ENCODE measurements at places on chromosomes 7 and 10. TPM values are rescaled to one million over a fixed set of nuclear protein-coding genes. Genes with fewer than 3 reads are reported as not detected.

The CYP2C19 gene
- not detected for total RNA-seq

DNA sequence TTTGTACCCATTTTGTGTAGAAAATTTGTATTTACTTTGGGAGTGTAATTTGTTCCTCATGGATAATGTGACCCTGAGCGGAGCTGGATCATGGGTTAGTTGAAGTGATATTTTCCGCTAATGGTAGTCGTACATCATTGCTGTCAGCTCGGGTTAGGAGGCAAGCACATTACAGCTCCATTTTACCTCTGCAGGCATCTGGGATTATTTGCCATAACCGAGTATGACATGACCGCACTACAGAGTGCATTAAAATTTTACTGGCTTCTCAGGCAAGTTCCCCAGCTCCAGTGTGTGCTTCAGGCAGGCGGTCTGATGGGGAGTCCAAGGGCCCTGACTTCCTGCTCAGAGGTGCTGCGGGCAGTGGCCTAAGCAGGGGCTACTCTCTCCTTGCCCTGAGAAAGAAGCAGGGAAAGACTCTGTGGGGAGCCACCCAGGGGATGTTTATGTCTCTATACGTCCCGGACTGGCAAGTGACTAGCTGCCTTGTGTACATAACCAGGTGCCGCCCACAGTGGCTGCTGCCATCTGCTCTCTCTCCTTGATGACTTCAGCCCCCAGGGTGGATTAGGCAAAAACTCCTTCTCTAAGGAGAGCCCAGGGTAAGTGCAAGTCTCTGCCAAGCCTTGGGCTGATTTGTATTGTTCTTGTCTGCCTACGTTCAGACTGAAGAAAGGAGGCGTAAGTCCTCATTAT is 685.3 kb upstream of the GALNT17 start:
- no peaks in the 10 kb centered on the region for H3K36me3 ChIP-seq
- DNase-seq, result no peak
- H3K27me3 ChIP-seq, result no peaks in the 10 kb centered on the region
- no peak overlapping the region for H3K27ac ChIP-seq
- H3K4me1 ChIP-seq, result no peaks in the 10 kb centered on the region

The MBLAC1 gene
- total RNA-seq, result 2.8 TPM

GRCh38 chr7:100465702-100466311 is 1.7 kb upstream of the SPACDR start:
- no peaks in the 10 kb centered on the region for H3K27me3 ChIP-seq
- peaks cover 55% of the 10 kb centered on the region for H3K36me3 ChIP-seq
- H3K4me3 ChIP-seq, result no peak overlapping the region
- H3K4me1 ChIP-seq, result peaks cover 2% of the 10 kb centered on the region
- no peak overlapping the region for H3K27ac ChIP-seq

DNA sequence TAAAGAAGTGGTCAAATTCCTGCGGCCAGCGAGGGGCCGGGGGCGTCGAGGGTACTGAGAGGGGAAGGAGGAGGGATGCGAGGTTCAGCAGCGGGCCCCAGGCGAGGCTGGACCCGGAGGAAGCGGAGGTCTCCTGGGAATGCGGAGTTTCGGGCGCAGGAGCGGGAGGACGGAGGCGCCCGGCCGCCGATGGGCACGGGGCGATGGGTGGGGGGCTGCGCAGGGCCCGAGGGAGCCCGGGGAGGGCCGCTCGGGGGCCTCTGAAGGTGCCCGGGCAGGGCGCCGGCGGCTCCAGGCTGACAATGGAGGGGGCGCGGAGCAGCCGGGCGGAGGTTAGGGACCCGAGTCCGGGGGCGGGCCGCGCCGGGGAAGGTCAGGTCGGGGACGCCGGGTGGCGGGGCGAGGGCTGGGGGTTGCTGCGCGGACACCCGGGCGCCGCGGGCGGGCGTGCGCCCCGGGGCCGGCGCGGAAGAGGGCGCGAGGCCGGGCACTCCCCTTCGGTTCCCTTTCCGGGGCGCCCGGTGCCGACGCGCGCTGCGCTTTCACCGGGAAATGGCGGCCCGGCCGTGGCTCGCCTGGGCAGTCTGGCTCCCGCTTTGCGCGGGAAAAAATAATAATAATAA is 683 bp downstream of the MACROH2A2 start:
- peak overlapping the region; percentile 76 for H3K4me3 ChIP-seq
- peaks cover 6% of the 10 kb centered on the region for H3K4me1 ChIP-seq
- no peak for DNase-seq

The NPC1L1 gene
- total RNA-seq, result not detected

DNA sequence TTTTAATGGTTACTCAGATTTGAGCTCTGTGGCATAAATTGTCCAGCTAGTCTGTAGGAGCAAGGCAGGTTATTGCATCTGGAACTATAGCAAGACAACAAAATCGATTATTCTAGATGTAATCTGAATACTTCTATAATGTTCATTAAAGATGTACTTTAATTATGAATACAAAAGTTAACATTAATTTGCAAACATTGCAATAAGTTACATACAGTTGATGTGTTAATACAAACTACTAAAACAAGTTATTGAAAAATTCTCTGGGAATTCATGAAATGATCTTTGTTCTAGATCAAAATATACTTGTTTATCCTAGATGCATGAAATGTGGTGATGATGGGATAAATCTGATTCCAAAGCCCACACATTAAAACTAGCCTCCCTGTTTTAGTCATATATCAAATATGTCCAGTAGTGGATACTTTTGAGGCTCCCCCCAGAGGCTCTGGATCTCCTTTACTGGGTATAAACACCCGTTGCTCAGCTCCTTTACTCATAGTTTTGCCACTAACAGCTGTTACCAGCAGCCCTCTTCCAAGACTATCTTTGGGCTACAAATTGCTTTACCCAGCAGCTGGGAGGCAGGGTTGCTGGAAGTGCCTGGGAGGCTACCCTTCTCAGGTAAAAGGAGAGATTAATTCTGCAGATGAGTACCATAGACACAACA is 78.1 kb downstream of the ARL4A start:
- no peak for DNase-seq
- peaks cover 12% of the 10 kb centered on the region for H3K27me3 ChIP-seq
- no peaks in the 10 kb centered on the region for H3K4me1 ChIP-seq
- no peak overlapping the region for H3K4me3 ChIP-seq
- no peaks in the 10 kb centered on the region for H3K36me3 ChIP-seq
- H3K27ac ChIP-seq, result no peak overlapping the region

- no peak for DNase-seq
- H3K4me3 ChIP-seq, result no peak overlapping the region
- H3K36me3 ChIP-seq, result no peaks in the 10 kb centered on the region
- H3K27me3 ChIP-seq, result no peaks in the 10 kb centered on the region
- no peak overlapping the region for H3K27ac ChIP-seq
These were observed 188.5 kb upstream of the FERD3L start for GRCh38 chr7:19333706-19334105.

GRCh38 chr10:20303453-20304152 is 487.4 kb downstream of the PLXDC2 start:
- H3K27me3 ChIP-seq, result no peaks in the 10 kb centered on the region
- no peak overlapping the region for H3K4me3 ChIP-seq
- H3K4me1 ChIP-seq, result no peaks in the 10 kb centered on the region
- no peak overlapping the region for H3K27ac ChIP-seq
- no peak for DNase-seq

DNA sequence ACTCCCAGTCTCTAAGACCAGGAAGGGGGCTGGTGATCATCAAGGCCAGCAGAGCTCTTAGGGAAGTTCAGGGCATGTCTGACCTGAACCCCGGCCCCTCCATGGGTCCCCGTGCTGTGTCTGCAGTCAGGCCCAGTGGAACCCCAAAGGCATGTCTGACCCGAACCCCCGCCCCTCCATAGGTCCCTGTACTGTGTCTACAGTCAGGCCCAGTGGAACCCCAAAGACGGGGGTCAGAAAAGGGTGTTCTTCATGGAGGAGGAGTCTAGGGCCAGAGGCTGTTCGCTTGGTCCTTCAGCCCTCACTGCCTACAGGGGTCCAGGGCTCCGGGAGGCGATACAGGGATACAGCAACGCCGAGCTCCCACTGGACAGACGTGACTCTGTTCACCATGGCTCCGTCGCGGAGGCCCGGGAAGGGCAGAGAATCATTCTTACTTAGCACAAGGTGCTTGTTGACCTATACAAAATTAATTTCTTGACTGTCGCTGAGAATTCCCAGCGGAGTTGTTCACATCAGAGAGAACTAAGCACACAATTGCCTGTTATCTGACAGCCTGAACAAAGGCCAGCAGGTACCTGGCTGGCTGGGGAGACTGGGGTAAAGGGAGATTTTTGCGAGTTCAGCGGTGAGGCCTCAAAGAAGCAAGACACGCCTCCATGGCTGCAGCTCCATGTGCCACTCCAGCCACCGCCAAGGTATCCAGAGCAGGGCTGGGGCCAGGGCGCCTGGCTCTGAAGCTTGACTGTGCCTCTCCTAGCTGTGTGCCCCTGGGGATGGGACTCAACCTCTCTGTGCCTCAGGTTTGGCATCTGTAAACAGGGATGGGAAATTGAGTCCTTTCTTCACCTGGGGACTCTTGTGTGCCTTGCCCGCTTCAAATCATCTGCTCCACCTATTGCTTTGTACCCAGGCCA is 26.8 kb downstream of the EN2 start:
- no peak for DNase-seq
- H3K4me3 ChIP-seq, result no peak overlapping the region
- H3K4me1 ChIP-seq, result peaks cover 7% of the 10 kb centered on the region

GRCh38 chr10:26525586-26525985 is 87.4 kb downstream of the APBB1IP start:
- H3K36me3 ChIP-seq, result peaks cover 61% of the 10 kb centered on the region
- no peaks in the 10 kb centered on the region for H3K27me3 ChIP-seq
- DNase-seq, result no peak

The FAM25G gene
- total RNA-seq, result not detected

The LLCFC1 gene
- total RNA-seq, result not detected

- peaks cover 13% of the 10 kb centered on the region for H3K4me1 ChIP-seq
- H3K36me3 ChIP-seq, result no peaks in the 10 kb centered on the region
- no peak for DNase-seq
- H3K27ac ChIP-seq, result no peak overlapping the region
- H3K27me3 ChIP-seq, result no peaks in the 10 kb centered on the region
These were observed 135.0 kb downstream of the RALA start for GRCh38 chr7:39758234-39758970.

DNA sequence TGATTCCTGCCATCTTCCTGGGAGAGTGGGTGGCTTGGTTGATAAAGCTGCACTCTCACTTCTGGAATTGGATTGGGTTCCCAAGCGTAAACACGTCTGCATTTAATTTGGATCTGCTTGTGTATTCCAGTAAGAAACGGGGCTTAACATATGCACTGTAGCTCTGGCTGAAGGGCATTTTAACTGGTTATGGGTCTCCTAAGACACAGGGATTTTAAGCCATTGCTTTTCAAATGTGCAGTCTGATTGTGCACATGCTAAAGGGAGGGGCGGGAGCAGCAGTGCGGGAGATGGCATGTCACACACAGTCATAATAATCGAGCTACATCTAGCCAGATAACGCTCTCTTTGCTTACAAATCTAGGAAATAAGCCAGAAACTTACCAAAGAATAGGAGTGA is 247.3 kb upstream of the LYZL1 start:
- no peaks in the 10 kb centered on the region for H3K27me3 ChIP-seq
- no peak for DNase-seq
- H3K36me3 ChIP-seq, result no peaks in the 10 kb centered on the region

The SFRP5 gene
- total RNA-seq, result not detected

The ZNF735 gene
- total RNA-seq, result not detected

- no peak overlapping the region for H3K4me3 ChIP-seq
- no peaks in the 10 kb centered on the region for H3K27me3 ChIP-seq
- peaks cover 30% of the 10 kb centered on the region for H3K4me1 ChIP-seq
- DNase-seq, result no peak
These were observed 1.1 kb downstream of the DEPP1 start for GRCh38 chr10:44977287-44978212.

- H3K27ac ChIP-seq, result no peak overlapping the region
- DNase-seq, result no peak
These were observed 91.3 kb upstream of the TMEM229A start for GRCh38 chr7:124124201-124124600.

DNA sequence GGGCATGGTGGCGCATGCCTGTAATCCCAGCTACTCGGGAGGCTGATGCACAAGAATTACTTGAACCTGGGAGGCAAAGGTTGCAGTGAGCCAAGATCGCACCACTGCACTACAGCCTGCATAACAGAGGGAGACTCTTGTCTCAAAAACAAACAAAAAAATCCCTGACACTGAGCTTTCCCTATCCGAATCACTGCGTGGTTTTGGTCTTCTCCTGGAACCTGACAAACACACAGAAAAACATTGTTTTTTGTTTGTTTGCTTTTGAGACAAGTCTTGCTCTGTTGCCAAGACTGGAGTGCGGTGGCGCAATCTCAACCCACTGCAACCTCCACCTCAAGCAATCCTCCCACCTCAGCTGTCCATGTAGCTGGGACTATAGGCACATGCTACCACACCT is 50.4 kb upstream of the PTPRN2 start:
- H3K4me3 ChIP-seq, result no peak overlapping the region
- peaks cover 56% of the 10 kb centered on the region for H3K36me3 ChIP-seq
- H3K4me1 ChIP-seq, result peaks cover 8% of the 10 kb centered on the region
- no peaks in the 10 kb centered on the region for H3K27me3 ChIP-seq

DNA sequence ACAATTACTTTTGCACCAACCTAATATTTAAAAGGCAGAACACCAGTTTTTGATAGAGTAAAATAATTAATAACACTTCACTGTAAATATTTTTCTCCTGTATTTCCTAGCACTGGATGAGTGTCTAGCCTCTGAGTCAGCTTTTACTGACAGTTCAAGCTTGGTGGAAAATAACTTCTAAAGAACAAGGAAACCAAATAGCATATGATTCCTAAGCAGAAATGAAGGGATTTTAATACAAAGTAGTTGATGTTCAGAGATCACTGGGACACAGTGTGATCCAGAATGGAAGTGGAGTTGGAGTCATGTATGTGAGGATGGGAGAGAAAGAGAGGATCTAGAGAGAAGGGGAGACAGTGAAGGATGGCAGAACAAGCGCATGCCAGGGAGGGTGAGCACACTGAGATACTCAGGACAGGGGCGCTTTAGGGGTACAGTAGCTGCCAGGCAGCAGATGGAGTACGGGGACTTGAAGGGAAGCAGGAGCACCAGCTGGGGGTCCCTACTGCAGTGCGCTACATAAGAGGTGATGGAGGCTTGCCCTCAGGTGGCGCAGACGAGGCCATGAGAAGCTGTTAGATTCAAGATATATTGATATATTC is 117.9 kb upstream of the KLF6 start:
- DNase-seq, result no peak
- H3K27ac ChIP-seq, result peak overlapping the region; percentile 77

The ZNF25 gene
- total RNA-seq, result 9.0 TPM

GRCh38 chr10:4775808-4776207 is 50.2 kb upstream of the AKR1E2 start:
- H3K4me3 ChIP-seq, result no peak overlapping the region
- peaks cover 6% of the 10 kb centered on the region for H3K4me1 ChIP-seq
- DNase-seq, result no peak
- peaks cover 23% of the 10 kb centered on the region for H3K27me3 ChIP-seq

GRCh38 chr7:94620703-94621118 is 35.2 kb downstream of the SGCE start:
- peak; percentile 20 for DNase-seq
- peaks cover 5% of the 10 kb centered on the region for H3K27me3 ChIP-seq
- H3K36me3 ChIP-seq, result no peaks in the 10 kb centered on the region
- H3K4me1 ChIP-seq, result peaks cover 10% of the 10 kb centered on the region
- H3K27ac ChIP-seq, result peak overlapping the region; percentile 40

- peaks cover 2% of the 10 kb centered on the region for H3K36me3 ChIP-seq
- H3K4me3 ChIP-seq, result no peak overlapping the region
- DNase-seq, result peak; percentile 20
- peaks cover 4% of the 10 kb centered on the region for H3K27me3 ChIP-seq
- peaks cover 17% of the 10 kb centered on the region for H3K4me1 ChIP-seq
- peak overlapping the region; percentile 33 for H3K27ac ChIP-seq
These were observed 330.8 kb downstream of the PTEN start for GRCh38 chr10:88194041-88194887.

The OIT3 gene
- total RNA-seq, result not detected

- H3K27me3 ChIP-seq, result peaks cover 7% of the 10 kb centered on the region
- H3K27ac ChIP-seq, result no peak overlapping the region
- no peak overlapping the region for H3K4me3 ChIP-seq
- no peaks in the 10 kb centered on the region for H3K4me1 ChIP-seq
These were observed 52.2 kb downstream of the TMEM178B start for GRCh38 chr7:141126107-141126506.
